Left kidney (tissue), 8 donors: ENCODE measurements at places on chromosomes 12 and 14. TPM values are rescaled to one million over a fixed set of nuclear protein-coding genes. Genes with fewer than 3 reads are reported as not detected.

FGD4 gene
- 19.2 TPM for polyA plus RNA-seq

GRCh38 chr14:68584786-68585185, 208.1 kb downstream of the ZFP36L1 start:
- DNase-seq, result no peak

GRCh38 chr12:68832504-68832867, 24.5 kb downstream of the MDM2 start:
- DNase-seq, result no peak

DNA sequence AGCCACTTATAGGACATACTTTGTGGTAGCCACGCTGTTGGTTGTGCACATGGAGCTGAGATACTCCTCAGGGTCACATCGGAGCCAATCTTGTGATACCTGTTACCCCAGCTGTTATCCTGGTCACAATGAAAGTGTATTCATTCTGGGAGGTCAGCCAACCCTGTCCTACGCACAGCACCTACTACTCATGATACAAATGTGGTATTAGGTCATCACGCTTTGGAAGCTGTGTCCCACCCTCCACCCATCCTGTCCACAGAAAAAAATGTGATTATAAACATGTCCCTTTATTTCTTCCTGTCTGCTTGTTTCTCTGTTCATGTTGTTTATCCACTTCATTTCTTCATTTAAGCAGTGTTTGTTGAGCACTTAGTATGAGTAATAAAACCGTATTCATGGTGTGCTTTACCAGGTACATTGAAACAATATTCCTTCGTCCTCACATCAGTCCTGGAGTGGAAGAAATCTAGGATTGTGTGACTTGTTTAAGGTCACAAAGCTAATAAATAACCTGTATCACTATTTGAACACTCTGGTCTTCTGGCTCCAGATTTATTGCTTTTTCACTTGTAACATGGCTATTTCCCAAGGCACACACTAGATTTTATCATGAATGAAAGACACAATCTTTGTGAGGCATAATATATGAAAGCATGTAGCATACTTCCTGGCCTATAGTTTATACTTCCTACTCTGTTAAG, 73.1 kb downstream of the DERA start:
- DNase-seq, result no peak

GRCh38 chr14:89351516-89352404, 65.3 kb downstream of the FOXN3 start:
- peak; percentile 64 for DNase-seq

DNA sequence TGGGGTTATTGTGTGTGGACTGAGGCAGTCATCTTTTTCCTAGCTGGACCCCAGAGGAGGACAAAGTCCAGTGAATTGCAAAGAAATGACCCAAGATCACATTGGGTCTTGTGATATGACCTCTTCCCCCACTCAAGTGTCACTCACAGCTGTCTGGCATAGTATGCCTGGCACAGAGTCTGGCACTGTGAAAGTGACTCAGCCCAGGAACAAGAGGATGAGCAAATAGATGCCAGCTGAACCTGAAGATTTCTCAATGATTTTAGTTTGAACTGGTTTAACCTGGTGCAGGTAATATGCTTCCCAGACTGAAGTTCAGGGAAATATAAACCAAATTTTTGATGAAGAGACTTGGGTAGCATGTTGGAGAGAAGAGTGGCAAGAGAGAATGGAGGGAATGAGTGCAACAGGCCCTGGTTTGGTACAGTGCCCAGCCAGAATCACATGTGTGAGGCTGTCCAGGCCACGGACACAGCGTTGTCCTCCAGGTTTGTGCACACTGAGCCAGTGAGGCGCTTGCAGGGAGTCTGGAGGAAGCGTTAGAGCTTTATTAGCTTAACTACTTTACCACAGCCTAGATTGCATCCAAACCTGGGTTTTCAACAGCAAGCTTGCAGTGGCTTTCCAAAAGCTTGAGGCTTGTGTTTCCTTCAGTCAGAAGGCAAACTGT, 332.9 kb downstream of the NUAK1 start:
- DNase-seq, result no peak

ING4 gene
- polyA plus RNA-seq, result 109 TPM

PRB2 gene
- polyA plus RNA-seq, result 1.5 TPM

DNA sequence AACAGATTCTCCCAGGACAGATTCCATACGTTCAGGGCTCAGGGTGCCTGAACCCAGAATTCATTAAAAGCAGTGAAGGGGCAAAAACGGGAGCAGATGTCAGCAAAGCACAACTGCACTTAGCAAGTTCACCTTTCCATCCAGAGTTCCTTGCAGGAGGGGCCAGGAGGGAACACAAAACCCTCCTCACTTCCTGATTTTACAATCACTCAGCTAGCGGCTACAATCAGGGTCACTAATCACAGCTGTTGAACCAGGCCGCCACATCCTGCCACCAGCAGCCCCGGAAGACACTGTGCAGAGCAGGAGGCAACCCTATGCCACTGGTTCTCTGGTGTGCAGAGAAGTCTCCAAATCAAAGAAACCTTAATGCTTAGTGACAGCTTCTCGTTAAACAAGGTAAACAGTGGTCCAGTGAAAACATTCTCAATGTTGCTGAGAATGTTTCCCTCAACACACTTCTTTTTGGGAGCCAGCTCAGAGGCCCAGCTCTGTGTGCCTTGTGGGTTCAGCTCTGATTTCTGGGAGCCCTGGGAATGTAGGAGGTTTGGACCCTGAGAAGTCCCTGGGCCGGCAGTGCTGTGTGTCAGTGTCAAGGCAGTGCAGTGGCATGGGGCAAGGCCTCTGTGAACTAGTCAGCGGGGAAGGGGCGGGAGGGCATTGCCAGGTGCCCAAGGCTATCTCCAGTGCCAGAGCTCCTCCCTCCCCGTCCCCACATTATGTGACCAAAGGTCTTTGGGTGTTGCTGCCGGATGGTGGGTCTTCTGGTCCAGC, 54.5 kb downstream of the VCPKMT start:
- DNase-seq, result peak; percentile 52

DNA sequence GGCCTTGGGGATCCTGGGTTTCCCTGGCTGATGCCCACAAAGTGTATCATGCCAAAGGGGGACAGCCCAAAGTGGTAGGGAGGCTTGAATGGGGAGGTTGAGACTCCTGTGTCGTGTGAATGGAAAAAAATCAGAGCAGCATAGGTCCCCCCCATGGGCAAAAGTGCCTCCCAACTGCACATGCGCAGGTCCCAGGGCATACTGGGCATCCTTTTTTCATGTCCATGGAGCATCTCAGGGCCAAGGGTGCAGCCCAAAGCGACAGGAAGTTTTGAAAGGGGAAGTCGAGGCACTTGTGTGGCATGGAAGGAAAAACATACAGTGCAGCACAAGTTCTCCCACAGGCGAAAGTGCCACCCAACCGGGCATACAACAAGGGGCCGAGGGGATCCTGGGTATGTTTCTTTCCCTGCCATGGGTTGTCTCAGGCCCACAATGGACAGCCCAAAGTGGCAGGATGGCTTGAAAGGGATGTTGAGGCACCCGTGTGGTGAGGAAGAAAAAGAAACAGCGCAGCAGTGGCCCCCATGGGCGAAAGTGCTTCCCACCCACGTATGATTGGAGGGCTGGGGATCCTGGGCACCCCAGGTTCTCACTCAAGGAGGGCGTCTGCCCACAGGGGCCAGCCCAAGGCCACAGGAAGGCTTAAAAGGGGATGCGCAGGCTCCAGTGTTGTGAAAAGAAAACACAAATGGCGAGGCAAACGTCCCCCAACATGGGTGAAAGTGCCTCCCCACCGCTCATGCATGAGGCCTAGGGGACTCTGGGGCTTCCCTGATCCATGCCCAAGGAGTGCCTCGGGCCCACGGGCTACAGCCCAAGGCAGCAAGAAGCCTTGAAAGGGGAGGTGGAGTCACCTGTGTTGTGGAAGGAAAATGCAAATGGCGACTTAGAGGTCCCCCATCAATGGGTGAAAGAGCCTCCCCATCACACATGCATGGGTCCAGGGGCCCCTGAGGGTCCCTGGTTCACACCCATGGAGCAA, 573.7 kb downstream of the ALG10 start:
- no peak for DNase-seq

WNT5B gene
- 5.5 TPM for polyA plus RNA-seq

DNA sequence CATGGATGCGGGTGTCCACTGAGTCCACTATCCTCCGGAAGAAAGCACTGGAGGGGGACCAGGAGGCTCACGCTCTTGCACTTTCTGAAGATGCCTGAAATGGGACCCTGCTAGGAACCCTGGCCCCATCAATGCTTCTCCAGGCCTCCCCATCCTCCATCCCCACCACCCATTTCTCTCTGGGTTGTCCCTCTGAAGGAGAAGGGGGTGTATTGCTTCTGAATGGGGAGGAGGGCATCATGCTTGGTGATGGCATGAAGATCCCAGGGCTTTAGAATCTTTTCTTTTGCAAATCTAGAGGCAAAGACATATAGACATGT, 681 bp upstream of the JPH4 start:
- no peak for DNase-seq

DNA sequence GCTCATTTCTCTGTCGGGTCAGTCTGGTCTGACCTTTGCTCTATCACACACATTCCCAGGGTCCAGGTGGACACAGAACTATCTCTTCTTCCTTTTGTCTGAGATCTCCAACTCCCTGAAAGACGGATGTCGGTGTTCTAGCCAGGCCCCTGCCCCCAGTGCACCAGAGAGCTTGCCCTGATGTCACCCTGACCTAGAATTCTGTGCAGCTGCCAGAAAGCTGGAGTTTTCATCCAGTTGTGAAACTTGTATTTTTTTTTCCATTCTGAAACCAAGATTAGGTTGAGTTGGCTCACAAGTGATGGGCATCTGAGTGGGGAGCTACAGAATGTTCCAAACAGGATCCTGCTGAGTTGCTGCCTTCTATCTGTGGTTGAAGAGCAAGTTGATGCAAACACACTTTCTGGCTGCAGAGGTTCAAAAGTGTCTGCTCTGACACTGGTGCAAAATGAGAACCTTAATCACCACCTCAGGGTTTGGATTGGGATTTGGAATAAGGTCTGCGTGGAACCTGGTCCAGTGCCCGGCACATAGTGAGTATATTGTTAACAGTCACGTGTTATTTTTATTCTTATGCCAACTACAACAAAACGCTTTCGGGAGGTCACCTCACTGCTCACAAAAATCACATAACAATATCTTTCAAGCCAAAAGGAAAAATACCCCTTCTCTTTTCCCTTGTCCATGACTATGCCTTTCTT, 211.5 kb downstream of the SLC15A4 start:
- no peak for DNase-seq

DNA sequence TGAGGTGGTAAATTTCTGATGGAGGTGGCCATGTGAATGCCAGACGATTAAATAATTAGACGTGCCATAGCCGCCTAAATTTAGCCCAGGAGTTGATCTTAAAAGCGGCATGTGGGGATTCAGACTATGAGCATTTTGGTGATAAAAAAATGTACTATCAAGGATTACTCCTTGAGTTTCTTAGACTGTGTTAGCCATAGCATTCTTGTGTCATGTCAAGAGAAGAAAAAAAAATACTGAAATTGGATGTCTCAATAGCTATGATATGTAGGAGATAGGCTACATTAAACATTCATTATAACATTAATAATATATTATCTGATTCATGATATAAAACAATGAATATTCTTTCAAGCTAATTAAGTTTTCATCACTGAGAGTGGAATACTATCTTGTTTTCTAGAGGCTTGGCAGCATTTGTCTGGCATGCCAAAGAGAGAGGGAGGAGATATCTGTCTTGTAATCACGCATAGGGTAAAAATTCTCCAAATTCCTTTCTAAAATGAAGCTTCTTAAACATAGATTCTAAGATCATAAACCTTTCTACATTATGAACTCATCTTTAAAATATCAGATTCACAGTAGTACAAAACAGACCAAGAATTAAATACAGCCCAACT, 727.0 kb downstream of the C12orf50 start:
- no peak for DNase-seq

DNA sequence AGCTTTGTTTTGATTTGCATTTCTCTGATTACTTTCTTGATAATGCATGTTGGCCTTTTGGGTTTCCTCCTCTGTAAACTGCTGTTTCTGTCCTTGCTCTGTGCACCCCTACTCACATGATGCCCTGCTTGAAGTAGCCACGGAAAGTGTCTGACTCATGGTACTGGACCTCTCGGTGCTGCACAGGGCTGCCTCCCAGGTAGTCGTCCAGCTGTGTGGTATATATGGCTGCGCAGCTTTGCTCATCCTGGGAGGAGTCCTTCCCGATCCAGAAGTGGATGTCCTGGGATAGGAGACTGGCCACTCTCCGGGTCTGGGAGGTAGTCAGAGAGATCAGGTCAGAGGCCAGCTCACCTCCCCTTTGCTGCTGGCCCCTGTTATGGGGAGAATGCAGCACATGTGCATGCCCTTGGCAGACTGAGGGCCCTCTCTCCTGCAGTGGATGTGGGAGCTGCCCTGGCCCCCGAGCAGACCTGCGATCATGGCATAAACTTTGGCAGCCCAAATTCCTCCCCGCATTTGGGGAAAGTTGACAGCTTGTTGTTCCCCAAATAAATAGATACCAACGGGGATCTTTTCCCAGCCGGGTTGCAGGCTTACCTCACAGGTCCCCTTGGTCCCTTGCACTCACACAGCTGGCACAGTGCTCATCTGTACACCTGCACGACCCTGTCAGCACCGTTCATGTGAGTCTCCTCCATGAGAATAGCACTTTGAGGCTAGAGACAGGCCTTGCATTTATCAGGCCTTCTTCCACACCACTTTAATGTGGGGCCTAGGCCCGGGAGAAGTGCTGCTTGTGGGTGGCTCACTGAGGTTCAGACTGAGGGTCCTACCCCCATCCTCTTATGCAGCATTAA, 5.2 kb downstream of the AVIL start:
- no peak for DNase-seq

DNA sequence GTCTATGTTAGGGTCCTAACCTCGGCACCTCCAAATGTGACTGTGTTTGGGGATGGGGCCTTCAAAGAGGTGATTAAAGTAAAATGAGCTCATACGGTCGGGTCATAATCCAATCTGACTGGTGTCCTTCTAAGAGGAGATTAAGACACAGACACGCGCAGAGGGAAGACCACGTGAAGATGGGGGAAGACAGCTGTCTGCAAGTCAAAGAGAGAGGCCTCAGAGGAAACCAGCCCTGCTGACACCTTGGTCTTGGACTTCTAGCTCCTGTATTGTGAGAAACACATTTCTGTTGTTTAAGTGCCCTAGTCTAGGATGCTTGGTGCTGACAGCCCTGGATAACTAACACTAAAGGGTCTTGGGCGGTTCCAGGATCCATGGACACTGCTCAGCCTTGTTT, 109.6 kb downstream of the DICER1 start:
- DNase-seq, result no peak

DNA sequence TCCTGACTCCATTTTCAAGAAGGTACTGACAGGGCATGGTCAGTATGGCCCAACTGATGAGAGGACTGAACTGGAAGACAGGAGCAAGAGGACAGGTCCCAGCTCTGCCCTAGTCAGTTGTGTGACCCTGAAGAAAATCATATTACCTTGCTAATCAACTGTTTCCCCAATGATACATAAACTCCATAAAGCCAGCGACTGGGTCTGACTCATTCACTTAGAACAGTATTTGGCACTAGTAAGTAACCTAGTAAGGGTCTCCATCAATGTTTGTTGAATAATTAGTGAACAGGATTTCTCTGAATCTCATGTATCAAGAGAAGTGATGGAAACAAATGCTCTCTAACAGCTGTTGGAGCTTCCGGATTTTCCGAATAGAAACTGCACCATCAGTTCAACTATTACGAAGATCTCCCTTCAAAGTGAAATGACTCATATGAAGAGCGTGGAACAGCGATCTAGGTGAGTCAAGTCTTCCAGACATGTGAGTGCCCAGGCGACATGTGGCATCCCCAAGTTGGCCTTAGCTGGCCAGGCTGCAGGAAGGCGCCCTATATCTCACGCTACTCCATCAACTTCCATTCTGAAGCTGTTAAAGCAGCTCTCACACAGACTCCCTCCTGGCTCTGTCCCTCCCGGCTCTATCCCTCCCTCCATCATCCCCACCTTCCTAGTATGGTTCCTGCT, 94.5 kb downstream of the TTC7B start:
- no peak for DNase-seq
